ENCODE measurements at places on chromosomes 1 and 21.

GRCh38 chr1:20705203-20705755, 12.5 kb downstream of the KIF17 start:
- DNase-seq = no peak

- no peak for DNase-seq
Observed at GRCh38 chr1:39822146-39822545, 33.5 kb upstream of the BMP8B start.

GRCh38 chr1:10762153-10762523, 34.3 kb downstream of the CASZ1 start:
- no peak for DNase-seq

GRCh38 chr1:30292451-30292850, 430.9 kb downstream of the MATN1 start:
- no peak for DNase-seq

Data from stimulated activated CD4-positive, alpha-beta T cell treated with anti-CD3 and anti-CD28 coated beads, Interleukin-1b, Interleukin-23, amount 100 ng/mL, for 1 hour (primary cell).